Stimulated activated CD4-positive, alpha-beta T cell treated with anti-CD3 and anti-CD28 coated beads, Interleukin-15, amount 100 ng/mL, for 1 hour (primary cell): ENCODE measurements at places on chromosomes 5 and 9.

GRCh38 chr5:92758552-92758951, 822.5 kb downstream of the NR2F1-AS1 start:
- DNase-seq = no peak

DNA sequence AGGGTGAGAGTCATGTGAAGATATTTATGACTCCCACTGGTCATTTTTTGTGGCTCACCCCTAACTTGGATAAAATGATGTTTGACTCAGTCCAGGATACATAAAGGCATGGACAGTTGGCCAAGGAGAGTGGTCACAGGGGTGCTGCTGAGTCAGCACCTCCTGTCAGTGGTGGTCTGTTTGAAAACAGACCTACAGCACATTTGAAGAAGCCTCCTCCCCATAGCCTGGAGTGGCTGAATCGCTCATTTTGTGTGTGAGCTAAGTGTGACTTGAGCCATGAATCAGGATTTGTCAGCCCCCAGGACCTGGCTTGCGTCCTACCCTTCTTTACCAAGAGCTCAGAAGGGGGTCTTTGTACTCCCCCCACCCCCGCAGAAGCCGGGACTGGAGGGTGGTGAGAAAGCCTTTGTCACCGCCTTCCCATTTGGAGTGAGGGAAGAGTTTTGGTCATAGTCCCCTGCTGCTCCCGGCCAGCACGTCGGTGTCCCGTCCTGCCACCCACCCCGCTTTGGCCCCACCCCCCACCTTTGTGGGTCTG, 35.6 kb downstream of the TRIO start:
- no peak for DNase-seq

DNA sequence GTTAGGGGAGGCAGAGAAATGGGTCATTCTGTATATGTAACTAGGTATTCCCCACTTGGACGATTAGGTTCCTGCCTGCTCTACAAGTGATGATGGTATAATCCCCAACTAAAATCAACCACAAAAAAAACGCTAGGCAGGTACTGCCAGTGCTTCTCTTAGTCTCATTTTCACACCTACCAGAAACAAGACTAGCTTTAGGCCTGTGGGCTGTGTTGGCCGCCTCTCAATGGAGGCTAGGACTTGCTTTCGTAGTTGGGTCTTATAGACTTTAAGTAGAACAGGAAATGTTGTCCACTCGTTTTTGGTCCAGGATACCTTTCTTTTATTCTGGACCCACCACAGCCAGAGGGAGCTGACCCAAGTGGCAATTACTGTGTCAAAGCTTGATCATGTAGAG, 111.8 kb downstream of the UNC13B start:
- DNase-seq = no peak

DNA sequence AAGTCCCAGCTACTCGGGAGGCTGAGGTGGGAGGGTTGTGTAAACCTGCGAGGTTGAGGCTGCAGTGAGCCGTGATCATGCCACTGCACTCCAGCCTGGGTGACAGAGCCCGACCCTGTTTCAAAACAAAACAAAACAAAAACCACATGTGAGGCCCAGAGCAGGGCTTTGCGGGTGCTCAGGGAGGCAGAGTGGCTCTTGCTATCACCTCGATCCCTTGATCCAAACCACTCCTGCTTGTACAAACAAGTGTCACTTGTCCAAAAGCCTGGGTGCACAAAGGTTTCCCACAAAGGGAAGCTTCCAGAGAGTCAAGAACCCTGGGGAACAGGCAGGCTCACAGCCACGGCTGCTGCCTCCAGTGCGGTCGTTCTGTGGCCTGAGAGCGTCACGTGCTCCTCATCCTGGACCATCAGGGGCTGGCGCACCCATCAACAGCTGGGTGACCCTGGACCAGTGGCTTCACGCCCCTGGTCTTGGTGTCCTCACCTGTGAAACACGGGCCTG, 162.7 kb downstream of the C9orf50 start:
- DNase-seq = no peak

GRCh38 chr9:129398101-129398960, 220.3 kb upstream of the IER5L start:
- DNase-seq = no peak

DNA sequence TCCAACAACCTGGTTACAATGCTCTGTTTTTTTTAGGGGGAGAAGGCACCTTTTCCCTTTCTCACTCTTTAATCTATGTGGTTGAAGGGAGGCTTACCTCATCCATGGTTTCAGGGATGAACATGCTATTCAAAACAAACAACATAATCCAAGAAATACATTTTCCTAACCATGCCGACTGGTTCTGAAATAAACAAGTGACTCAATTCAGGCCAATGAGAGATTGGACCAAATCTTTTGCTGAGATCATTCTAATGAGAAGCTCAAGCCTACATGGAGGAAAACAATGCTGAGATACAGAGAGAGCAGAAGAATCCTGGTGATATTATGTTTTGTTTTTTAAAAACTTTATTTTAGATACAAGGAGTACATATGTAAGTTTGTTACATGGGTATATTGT, 46.8 kb upstream of the ELL2 start:
- DNase-seq = no peak

DNA sequence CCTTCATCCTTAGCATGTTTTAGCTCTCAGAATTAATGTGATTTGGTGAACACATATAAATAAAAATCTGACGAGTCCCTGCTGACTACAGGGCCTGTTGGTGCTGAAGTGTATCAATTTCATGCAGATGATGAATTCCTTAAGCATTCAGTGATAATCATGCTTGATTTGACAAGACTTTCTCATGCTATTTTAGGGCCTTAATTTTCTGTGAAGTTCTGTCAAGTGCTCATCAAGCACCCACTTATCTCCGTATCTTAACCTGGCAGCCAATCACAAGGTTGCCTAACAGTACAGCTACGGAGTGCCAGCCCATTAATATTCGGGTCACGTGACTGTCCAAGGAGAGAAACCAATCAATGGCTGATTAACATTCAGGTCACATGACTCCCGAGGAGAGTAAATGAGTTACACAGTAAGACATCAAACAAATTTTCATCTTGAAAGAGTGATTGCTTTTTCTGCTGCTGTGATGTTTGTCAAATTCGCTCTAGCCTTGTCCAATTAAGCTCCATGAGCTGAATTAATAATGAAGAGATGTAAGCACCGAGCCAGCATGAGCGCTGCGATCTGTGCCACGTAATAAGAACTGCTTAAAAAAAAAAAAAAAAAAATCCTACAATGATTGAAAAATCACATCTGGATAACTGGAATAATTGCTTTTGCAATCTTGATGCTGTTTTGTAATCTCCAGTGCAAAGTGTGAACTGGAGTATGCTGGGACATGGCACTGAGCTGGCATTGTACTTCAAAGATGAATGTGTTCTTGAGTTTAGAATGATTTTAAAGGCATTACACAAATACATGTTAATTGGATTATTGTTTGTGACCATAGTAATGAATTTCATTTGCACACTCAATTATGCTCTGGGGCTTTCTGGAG, 104.3 kb upstream of the SPATA31D4 start:
- no peak for DNase-seq

- DNase-seq = no peak
Observed at GRCh38 chr5:173454361-173454735, 126.1 kb upstream of the STC2 start.

GRCh38 chr5:149039506-149039905, 23.4 kb downstream of the SH3TC2 start:
- no peak for DNase-seq

DNA sequence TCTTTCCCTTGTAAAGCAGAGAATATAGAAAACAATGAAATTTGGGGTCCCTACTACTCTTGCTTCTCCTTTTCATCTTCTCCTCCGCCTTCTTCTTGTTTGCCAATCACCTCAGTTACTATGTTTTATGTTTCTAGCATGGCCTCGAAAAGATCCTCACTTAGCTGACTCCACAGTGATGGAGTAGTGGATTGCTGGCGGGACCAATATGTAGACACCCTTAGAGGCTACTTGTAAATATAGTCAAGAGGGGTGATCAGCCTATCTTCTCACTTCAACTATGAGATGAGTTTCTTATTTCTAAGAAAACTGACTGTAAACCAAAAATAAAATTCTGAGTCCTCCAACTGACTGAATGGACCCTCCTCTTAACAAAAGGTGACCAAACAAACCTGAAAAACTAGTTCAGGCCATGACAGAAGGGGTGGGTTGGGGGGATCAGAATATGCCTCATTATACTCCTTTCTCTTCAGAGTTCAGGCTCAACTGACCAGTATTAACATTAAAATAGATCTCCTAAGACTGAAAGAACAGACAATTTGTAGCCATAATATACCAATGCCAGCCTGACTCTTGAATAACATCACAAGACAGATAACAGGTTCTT, 829.0 kb downstream of the TLE4 start:
- no peak for DNase-seq

- DNase-seq = no peak
Observed at GRCh38 chr5:127392762-127393161, 102.2 kb downstream of the MEGF10 start.

DNA sequence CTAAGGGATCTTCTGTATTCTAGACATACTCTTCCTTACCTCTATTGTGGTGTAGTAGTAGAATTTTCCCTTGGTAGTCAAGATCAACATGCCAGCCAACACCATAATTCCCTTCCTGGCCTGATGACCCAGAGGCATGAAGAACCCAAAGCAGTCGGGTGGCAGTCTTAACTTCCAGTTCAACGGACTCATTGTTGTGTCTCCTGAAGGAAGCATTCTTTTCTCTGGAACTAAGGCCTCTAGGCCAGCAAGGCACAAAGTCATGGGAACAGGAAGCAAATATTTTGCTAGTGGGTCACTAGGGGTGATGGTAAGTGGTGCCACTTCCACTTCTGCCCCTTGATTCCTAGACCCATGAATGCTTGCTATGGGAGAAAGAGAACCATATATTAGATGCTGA, 55.2 kb upstream of the DAPK1 start:
- no peak for DNase-seq

DNA sequence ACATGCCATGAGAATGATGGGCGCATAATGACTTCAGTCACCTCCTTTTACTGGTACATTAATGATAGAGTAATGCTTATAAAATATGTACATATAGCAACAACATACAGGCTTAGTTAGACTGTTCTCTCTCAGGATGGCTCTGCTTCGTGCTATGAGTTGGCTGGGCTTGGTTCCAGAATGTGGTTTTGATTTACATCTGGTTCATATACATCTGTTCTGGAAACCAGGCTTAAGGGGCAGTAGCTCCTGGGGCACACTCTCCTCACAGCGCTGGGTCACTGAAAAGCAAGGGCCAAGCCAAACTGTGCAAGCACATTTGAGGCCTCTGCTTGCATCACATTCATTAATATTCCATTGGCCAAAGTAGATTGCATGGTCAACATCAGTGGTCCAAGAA, 44.9 kb downstream of the PCSK1 start:
- no peak for DNase-seq

- no peak for DNase-seq
Observed at GRCh38 chr9:87336914-87337333, 160.7 kb upstream of the DAPK1 start.

- DNase-seq = no peak
Observed at GRCh38 chr5:98933445-98934072, 4.8 kb upstream of the CHD1 start.

- DNase-seq = no peak
Observed at GRCh38 chr5:91638010-91638409, 254.9 kb upstream of the ARRDC3 start.

- no peak for DNase-seq
Observed at GRCh38 chr5:108661024-108661423, 86.7 kb upstream of the FER start.

GRCh38 chr5:75993643-75994520, 89.3 kb upstream of the SV2C start:
- no peak for DNase-seq

- DNase-seq = no peak
Observed at GRCh38 chr9:136100700-136101614, 5.9 kb upstream of the NACC2 start.

DNA sequence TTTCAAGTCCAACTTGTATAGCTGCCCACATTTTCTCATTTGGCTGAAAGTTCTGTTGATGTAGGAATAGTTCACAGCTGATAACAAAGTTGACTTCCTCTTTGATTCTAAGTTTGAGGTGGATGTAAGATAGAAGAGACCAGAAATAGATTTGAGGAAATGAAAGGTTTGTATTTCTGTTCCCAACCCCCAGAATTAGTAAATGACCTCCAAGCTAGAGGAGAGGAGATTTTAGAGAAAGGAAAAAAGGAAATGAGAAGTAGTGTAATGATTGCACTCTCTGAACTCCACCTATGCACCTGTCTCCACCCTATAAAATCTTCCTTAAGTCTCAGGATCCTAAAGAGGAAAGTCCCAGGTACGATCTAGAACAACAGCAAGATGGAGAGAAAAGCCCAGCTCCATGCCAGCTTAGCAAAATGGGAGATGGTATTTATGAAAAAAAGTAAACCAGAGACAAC, 130.4 kb upstream of the POC5 start:
- DNase-seq = no peak

DNA sequence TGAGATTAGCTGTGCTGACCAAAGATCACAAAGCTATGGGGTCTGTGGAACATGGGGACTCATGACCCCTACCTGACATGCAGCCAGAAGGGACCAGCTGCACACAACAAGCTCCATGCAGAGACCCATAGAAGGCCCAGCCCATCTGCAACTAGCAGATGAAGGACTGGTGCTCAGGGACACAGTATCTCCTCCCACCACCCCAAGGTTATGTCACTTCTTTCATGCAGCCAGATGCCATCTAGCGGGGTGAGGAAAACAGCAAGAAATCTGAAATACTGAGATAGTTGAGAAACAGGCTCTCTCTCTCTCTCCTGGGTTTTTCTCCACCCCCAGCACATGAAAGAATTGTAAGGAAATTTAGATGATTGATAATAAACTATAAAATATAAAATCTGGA, 161.3 kb upstream of the DAPK1 start:
- no peak for DNase-seq

GRCh38 chr5:129903466-129904101, 681 bp upstream of the CHSY3 start:
- no peak for DNase-seq

DNA sequence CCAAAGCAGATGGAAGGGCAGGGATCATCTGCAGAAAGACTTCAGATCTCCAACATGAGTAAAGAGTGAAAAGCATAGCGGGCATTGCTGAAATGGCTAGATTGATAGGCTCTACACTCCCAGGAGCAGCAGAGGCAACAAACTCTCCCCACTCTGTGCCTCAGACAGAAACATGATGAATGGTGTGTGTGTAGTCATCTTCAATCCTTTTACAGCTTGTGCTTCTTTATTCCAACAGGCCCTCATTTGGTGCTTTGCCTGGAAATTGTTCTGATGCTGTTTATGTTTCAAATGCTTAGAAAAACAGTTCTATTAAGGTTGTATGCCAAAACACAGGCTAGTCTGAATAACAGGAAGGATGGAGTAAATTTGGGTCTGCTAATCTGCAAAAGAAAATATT, 176.2 kb downstream of the DMRTA1 start:
- DNase-seq = no peak

GRCh38 chr5:74480201-74480600, 160.3 kb downstream of the ENC1 start:
- DNase-seq = no peak

- DNase-seq = no peak
Observed at GRCh38 chr5:179762079-179762780, 29.6 kb downstream of the MAML1 start.

GRCh38 chr9:73153793-73154227, 2.1 kb downstream of the ANXA1 start:
- no peak for DNase-seq

GRCh38 chr9:33197279-33198152, 30.4 kb upstream of the B4GALT1 start:
- DNase-seq = no peak

GRCh38 chr9:83536332-83536731, 1.9 kb downstream of the FRMD3 start:
- DNase-seq = no peak

GRCh38 chr9:127865645-127866464, 11.4 kb upstream of the ENG start:
- no peak for DNase-seq
